ENCODE measurements at places on chromosomes 12 and 14.

DNA sequence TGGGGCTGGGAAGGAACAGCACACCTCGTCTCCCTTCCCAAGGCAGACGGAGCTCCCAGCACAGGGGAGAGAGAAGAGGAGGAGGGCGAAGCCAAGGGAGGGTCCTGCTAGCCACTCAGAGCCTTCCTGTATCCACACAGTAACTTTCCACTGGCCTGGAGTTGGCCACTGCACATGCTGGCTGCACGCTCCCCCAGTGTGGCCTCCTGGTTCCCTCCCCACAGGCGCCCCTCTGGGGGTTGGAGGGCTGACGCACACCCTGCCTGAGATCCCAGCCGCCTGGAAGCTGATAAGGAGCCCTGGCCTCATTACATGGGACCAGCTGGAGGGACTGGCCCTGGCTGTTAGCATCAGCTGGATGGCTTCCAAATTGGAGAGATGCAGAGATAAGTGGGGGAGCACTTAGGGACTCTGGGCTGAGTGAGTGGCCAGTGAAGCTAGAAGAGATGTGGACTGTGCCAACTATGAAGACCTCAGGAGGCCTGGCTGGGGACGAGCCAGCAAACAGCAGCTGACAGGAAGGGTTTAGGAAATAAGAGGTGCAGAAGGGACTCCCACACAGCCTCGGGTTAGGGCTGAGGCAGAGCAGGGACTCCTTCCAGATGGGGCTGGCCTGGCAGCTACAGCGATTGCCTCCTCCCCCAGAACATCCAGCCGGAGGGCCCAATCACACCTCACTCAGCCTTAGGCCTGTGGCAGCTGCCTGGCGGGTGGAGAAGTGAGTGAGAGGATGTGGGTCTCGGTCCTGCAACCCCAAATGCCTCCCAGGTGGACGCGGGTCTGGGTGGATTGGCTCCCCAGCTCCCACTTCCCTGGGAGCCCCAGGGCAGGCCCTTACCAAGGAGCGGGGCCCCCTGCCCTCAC lies 26.3 kb upstream of the BCDIN3D start:
- peak; percentile 43 for DNase-seq

DNA sequence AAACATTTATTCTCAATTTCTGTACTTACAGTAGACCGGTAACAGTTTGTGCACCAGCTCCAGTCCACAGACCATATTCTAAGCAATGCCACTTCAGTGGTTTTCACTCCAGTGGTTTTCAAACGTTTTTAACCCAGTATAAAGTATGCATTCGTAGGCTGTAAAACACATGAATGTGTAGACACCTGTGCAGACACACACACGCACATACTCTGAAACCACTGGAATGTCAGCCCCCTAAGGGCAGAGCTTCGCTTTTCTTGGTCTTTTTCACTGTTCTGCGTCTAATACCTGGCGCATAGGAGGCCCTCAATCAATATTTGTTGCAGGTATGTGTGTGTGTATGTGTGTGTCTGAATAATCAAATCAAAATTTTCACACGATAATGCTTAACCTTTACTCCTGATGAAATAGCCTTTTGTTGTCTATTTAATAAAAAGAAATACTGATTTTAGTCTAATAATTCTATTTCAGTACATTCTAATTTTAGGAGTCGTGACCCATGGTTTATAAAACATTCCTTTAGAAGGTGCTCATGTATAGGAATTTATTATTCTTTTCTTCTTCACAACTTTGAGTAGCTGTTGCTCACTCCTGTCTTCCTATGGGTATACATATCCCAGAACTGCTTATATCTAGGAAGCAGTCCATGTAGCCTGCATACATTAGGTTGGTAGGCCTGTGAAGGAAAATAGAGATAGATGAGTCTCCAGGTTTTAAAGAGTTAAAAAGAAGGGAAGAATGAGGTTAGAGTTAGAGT lies 73.6 kb upstream of the REP15 start:
- DNase-seq = no peak

DNA sequence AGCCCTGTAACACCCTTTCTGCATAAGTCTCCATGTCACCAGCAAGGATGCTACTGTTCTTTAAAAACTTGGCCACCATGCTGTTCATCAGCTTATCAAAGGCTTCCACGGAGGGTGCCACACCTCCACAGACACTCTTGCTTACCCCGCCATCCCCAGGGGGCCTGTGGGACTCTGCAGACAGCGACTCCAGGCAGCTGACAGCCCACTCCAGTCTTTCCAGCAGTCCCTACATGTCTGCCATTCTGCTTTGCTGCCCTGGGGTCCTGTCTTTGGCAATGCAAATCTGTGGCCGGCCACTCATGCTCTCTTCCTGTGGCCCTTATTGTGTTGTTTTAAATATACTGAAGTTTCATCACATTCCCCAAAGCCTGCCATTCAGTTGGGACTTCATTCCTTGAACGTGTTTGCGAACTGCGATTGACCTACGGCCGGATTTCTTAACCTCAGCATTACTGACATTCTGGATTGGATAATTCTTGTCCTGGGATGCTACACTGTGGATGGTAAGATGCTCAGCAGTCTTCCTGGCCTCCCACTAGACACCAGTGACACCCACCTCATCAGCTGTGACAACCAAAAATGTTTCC lies 125.6 kb downstream of the FOXN3 start:
- DNase-seq = no peak

GRCh38 chr14:24665440-24665991 lies 31.5 kb upstream of the GZMB start:
- no peak for DNase-seq

GRCh38 chr14:104440297-104440956 lies 139.1 kb upstream of the C14orf180 start:
- no peak for DNase-seq

- no peak for DNase-seq
Observed at GRCh38 chr12:67068761-67069450, 200.3 kb upstream of the CAND1 start.

GRCh38 chr12:84738481-84738972 lies 174.1 kb downstream of the SLC6A15 start:
- no peak for DNase-seq

DNA sequence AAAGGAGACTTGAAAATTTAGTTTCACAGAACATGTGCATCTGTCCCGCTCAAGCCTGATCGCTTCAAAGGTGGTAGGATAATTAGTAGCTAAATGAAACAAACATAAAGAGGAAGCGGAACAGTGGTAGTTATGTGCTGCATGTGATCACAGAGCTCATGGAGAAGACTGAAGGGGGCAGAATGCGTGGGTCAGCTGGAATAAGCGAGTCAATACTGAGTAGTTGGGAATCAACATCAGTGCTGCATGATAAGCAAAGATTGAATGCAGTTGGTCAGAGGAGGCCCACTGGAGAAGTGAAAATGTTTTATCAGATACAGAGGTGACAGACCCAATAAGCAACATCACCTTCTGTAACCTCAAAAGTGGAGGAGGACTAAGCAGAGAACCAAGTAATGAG lies 95.1 kb upstream of the RFX4 start:
- DNase-seq = no peak

GRCh38 chr14:55500219-55500701 lies 59.8 kb upstream of the TBPL2 start:
- no peak for DNase-seq

DNA sequence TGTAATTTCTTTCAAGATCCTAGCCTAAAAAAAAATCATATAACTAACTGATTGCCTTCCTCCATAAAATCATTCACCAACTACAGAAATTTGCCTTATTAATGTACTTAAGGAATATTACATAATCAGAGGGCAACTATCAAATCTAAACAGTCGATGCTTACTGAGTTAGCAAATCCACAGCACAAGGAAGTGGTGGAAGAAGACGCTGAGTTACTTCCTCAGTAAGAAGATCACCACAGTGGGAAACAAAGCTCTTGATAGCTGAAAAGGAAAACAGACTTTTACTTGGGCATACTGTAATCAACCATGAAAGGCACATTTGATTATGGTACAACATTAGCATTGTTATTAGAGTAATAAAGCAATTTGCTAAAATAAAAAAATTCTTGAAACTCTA lies 48.7 kb downstream of the HEATR5A start:
- no peak for DNase-seq

GRCh38 chr14:92886337-92886736 lies 36.6 kb upstream of the CHGA start:
- DNase-seq = peak; percentile 54

DNA sequence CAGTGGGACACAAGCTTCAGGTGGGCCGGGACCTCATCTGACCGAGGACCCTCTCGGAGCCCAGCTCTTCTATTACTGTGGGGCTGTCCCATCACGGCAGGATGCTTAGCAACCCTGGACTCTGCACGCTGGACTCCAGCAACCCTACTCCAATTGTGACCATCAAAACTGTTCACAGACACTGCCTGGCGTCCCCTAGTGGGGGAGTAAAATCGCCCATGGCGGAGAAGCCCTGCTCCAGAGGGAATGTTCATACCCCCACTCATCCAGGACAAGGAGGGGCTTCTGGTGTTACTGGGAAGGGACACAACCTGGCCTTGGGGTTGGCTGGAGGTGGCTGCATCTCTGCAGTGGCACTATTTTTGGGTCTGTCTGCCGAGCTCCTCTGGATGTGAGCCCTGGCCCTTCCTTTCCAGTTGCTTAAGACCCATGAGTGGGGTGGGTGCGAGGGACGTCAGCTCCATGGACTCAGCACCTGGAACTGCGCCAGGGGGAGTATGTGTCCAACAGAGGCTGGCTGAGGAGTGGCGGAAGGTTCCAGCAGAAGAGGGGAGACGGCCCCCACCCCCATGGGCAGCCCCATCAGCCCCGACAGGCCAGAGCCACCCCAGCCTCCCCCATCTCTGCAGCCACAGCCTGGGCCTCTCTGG lies 103.8 kb downstream of the RFLNA start:
- DNase-seq = no peak

DNA sequence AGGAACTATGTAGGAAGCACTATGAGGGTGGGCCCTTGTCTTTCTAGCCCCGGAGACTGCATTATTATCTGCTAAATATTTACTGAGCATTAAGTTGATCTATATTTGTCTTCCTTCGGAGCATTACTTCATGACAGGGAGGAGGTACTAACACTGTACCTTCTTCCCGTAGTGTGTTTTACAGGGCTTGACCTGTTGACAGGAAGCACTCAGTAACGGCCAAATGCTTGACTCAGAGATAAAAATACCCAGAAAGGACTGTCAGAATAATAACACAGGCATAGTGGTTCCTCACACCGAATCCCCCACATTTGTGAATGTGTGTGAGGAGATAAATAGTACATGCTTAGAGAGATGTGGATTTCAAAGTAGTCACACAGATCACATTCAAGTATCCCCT lies 466.6 kb downstream of the EGLN3 start:
- no peak for DNase-seq

DNA sequence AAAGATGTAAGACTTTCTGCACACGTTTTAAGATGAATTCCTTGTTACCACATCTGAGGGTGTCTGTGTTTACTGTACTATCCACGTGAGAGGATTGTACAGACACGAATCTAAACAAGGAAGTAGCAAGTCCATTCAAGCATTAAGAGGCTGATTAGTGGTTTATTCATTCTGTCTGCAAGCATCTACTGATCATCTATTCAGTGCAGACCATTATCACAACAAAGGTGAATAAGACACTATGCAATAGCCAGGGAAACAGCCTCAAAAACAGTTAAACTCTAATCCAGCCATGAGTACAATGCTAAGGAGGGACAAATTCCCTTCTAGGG lies 111.6 kb upstream of the PZP start:
- no peak for DNase-seq

DNA sequence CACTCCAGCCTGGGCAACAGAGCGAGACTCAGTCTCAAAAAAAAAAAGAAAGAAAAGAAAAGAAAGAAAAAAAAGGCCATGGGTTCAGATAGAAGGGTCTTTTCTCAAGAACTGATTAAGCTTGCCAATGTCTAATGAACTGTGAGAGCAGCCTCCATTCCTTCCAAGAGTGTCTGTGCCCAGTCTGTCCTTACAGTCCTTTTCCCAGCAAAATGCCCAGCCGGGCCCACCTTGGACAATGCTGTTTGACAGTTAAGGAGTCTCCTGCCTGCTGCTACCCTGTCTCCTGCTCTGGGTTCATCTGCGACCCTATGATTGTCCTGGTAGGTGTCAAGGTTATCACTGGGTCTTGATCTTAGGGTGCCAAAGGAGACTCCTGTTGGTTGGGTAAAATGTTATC lies 21.4 kb downstream of the SYNE3 start:
- DNase-seq = no peak

DNA sequence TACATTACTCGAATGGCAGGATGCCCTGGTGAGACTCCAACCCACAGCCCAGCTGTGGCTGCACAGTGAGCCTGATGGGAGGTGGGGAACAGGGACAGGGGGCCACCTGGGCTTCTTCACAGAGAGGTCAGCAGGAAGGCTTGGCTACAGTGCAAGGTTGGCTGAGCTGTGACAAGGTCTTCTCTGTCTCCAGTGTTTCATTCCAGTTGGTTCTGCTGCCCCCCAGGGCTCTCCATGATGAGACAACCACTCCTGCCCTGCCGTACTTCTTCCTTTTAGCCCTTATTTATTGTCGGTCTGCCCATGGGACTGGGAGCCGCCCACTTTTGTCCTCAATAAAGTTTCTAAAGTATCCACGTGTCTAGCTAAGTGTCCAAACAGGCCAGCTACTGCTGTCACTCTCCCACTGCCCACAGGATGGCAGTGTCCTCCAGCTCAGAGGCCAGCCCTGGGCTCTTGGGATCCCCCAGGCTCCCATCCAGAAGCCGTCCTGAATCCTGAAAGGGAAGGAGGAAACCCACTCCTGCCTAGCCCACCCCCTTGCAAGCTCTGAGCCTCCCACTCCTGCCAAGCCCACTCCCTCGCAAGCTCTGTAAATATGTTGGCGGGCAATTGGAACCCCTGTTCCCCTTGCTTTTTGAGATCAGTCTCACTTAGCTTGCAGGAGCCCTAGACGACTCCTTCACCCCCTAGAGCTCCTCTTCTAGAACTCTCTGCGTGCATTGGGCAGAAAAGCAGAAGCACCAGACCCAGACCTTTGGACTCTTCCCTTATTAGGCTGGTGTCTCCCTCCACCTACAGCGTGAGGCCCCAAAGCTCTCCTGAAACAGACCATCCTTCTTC lies 5.4 kb downstream of the C1QL4 start:
- DNase-seq = no peak

DNA sequence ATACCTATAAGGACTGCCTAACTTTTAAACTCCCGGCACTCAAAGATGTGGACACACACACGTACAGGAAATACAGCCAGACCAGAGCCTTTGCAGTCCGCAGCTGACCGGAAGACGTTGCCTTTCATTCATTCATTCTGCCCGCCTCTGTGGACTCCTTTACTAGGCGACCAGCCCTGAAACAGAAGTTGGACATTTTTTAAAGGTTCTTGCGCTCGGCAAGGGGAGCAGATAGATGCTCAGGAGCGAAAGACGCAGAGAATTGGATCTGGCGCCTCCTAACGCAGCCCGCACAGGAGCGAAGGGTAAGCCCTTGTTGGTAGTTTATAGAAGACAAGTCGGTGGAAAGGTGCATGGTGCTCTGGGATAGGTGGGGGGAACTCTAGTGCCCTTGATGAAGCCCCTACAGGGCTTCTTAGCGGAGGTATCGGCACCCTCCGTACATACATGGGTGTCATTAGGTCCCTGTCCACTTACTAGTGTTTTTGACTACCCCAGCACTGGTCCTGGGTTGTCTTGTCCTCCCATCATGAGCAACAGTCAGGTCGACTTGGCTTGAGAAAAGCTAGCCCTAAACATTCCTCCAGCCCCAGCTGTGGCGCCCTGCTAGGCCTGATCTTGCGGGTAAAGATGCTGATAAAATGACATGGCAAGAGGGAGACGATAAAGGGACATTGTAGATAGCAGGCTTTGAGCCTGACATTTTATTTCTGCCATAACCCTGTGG lies at the start of gene KDM2B:
KDM2B (minus strand) TSS at position 65 of the 727 bp plus-strand sequence. CDS start 112 bp downstream, outside the sequence.
- no peak for DNase-seq

Measured in NCI-H187 treated with DMSO at 0.1 percent for 48 hours (cell line).